ENCODE measurements at places on chromosomes 2 and 18.

GRCh38 chr2:74219846-74220486 is 21.6 kb downstream of the MTHFD2 start:
- DNase-seq = no peak

- DNase-seq = peak; percentile 57
These were observed 19.1 kb upstream of the ARHGAP25 start for GRCh38 chr2:68715353-68716041.

DNA sequence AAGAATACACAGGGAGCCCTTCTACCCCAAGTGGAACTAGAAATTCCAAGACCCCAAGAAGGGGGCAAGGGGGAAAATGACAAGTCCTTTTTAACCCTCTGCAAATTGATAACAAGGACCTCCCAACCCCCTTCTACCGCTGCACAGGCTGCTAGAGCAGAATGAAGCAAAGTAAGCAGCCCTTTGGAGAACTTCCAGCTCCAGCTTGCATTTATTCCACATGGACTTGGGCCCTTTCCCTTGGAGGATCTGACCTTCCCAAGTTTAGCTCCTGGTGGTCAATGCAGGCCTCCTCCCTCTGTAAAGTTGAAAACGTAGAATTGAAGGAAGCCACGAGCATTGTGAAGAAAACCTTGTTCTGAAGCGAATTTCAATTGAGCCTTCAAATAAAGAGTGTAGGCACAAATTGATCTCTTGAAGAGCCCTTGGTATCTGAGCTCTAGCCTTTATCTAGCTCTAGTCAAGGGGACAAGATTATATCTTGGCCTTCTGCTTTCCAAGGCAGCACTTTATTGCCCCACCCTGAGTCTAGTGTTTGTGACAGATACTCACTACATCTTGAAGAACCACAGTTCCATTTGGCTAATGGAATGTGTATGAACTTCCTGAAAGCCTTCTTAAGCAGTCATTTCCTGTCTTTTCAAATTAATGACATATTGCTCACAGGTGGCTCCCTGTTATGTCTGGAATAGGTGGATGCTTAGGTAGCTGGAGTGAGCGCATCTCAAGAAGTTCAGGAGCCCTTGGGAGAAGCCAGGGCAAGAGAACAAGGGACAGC is 37.2 kb downstream of the SLC14A2 start:
- DNase-seq = no peak

- DNase-seq = no peak
These were observed 182.0 kb upstream of the SESTD1 start for GRCh38 chr2:179446476-179447141.

DNA sequence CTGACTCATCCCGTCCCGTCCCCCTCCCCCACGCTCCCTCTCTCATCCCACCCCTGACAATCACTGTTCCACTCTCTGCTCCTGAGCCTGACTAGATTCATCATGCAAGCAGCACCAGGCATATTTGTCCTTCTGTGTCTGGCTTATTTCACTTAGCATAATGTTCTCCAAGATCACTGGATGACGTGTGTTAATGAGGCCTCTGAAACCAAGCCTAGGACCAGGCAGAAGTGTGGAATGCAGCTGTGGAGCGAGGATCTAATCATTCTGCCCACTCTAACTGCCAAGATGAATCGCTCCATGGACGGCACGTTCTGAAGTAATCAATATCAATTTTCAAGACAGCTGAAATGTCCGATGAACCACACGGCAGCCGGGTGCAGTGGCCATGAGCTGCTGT is 122.4 kb upstream of the ZNF236 start:
- DNase-seq = no peak

DNA sequence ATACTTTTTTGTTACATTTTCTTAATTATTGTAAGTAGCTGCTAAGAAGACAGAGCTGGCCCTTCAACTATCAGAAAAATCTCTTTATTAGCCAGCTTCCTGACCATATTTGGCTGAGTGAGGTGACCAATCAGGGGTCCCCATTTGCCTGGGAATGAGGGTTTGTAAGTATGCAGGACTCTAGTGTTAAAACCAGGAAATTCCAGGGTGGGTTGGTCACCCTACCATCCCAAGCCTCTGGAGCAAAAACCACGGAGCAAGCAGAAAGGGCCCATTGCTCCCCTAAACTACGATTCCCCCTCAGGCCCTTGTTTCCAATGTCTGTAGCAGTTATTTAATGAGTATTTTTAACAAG is 165.6 kb upstream of the NCKAP5 start:
- DNase-seq = no peak

GRCh38 chr2:57698935-57699449 is 347.6 kb upstream of the VRK2 start:
- no peak for DNase-seq

GRCh38 chr2:99032001-99032400 is 96.0 kb upstream of the CRACDL start:
- no peak for DNase-seq

DNA sequence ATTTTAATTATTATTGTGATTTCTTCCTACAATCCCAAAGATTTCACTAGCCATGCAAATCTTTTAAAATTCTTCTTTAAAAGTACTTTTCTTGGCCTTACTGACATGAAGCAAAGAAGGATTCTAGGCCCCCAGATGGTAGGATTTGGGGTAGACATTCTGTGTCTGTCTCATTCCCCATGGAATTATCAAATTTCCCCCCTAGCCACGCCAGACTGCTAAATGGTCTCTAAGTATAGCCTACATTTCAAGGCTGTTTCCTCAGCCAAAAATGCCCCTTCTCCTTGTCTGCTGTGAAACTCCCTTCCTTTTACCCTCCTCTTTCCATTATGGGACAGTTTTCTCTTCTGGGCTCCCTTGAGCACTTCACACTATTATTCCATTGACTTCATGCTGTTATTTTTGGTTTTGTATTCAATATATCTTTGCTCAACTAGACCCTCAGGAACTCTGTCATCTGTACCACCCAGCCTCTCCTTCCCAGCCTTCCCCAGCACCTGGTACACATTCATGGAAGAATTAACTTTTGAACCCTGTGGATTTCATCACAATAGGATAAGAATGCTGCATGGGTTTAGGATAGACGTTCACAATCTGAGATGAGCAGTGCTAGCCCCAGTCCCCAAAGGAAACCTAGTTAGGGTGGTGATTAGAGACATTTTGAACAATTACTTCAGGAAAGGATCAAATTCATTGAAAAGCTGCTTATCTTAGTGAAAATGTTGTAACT is 21.5 kb upstream of the CYP1B1 start:
- DNase-seq = no peak

DNA sequence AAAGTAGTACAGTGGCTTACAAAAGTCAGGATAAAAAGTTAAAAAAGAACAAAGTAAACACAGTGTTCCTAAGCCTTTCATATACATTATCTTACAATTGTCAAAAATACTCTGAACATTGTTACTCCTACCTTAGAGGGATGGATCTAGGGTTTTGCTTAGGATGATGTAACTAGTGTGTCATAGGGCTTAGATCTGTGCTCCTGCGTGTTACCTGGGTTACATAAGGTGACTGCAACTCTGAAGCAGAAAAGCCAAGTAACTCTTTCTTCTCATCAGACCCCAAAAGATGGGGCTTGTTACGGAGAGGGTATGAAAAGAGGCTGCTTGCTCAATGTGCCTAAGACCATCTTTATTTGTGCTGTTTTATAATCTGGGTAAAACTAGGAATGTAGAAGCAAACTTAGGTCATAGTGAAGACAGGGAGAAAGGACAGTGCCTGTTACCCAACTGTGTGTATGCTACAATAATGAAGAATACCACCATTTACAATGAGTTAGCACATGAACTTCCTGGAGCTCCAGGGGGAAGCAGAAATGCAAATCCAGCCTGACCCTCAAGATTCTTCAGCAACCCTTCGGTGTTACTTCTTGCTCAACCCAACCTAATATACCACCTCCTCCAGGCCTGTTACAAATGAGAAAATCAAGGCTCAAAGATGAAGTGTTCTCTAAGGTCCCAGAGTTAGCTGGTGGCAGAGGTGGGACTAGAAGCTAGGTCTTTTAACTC is 42.0 kb upstream of the STK17B start:
- DNase-seq = no peak

- DNase-seq = no peak
These were observed 304.4 kb downstream of the ZNF407 start for GRCh38 chr18:74902147-74902455.

DNA sequence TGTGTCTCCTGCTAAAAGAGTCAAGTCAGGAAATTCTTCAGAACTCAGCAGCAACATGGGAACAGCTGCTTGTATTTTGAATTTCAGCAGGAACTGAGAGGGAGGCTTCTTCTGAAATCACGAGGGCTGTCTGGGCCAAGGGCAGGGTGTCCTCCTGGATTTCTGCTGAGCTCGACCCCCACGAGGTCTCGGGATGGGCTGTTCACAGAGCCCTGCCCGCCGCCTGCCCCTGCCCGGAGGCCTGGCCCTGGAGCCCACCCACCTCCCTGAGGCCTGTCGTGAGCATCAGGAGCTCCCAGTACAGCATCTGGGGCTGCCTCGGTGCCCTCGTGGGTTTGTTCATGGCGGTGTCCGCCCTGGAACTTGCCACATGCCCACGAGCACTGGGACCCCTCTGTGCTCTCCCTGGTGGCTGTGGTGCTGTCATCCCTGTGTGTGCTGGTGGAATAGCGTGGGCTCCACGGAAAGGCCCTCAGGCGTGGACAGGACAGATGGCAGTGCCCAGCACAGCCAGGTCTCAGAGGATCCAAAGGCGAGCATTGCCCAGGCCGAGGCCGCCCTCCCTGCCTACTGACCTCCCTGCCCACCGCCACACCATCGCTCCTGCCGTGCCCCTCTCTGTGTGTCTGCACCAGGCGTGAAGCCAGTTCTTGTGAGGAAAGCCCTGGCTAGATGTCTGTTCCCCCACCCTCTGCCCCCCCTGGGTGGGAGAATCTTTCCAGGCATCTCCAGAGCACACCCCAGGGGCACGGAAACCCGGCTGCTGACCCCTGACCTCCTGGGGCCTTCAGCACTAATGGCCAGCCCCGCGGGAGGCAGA is 25.9 kb downstream of the RAMP1 start:
- no peak for DNase-seq

DNA sequence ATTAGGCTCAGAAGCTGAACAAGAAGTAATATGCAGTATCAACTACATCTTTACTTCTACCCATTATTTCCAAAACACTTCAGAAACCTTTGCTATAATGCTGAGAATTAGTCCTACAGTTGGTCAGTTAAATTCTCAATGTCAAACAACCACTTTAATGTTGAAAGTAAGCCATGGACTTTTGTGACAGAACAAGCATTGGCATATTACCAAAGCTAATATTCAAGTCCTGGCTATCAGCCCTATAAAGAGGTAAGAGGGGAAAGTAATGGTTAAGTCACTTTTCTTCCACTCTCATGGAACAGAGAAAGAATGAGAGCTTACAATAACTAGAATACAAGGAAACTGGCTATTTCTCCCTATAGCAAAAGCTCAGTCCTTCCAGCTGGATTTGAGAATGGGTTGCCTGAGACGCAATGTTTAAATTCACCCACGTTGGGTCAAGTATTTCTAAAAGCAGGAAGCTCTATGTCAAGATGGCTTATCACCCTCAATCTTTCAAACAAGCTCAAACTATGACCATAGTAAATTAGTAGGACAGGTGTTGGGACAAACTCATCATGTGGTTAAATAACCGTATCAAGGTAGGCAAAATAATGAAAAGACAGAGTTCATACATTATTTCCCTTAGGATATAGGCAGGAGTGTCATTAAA is 31.4 kb upstream of the MFSD6 start:
- no peak for DNase-seq

GRCh38 chr18:36017232-36017631 is 44.8 kb downstream of the RMP24 start:
- no peak for DNase-seq

GRCh38 chr2:73254343-73255006 is 20.4 kb downstream of the CCT7 start:
- no peak for DNase-seq

DNA sequence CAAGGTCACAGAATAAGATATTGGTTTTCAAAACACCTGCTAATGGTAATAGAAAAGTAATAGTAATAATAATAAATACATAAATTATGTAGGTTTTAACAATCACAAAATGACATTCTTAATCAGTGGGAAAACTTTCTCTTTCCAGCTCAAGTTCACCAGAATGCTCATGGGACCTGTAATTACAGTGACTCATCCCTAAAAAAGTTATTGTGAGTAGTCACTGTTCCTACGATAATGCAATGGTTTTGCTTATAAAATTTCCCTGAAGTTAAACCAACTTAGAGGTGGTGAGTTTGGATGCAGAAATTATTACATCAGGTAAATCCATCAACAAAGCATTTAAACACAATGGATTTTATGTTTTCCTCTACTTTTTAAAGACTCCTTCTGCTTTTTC is 502.3 kb downstream of the PID1 start:
- no peak for DNase-seq

DNA sequence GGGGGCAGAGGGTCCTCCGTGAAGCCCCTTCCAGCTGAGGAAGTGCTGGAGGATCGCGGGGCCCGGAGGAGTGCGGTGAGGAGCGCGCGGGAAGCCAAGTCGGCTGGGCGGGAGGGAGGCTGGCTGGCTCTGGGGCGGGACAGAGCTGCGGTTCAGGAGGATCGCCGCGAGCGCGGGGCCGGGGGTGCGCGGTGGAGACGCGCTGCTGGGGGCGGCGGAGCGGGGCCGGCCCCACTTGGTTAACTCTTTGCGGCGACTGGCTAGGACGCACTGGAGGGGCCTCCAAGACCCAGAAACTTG is 464 bp downstream of the CYBRD1 start:
- DNase-seq = peak; percentile 3

All from activated naive CD4-positive, alpha-beta T cell treated with Interleukin-2 at 50 U/mL for 16 hours (primary cell).